Activated naive CD4-positive, alpha-beta T cell (primary cell): ENCODE measurements at places on chromosomes 7 and 10.

DNA sequence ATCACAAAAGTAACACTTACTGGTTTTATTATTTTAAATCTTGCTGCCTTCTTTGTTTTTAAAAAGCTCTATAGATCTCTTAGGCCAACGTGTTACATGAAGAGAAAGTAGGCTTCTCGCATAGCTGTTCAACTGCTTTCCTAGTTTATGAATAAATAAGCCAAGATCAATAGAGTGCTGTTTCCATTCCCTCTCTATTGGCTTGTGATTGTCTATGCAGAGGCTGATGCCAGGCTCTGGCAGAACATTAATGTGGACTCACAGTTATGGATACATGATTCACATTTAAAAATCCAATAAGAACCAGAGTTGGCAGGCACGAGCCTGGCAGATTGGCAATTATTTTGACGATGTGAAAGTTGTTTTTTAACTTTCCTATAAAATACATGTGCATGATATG lies 137.5 kb downstream of the GNAT3 start:
- no peak for DNase-seq

DNA sequence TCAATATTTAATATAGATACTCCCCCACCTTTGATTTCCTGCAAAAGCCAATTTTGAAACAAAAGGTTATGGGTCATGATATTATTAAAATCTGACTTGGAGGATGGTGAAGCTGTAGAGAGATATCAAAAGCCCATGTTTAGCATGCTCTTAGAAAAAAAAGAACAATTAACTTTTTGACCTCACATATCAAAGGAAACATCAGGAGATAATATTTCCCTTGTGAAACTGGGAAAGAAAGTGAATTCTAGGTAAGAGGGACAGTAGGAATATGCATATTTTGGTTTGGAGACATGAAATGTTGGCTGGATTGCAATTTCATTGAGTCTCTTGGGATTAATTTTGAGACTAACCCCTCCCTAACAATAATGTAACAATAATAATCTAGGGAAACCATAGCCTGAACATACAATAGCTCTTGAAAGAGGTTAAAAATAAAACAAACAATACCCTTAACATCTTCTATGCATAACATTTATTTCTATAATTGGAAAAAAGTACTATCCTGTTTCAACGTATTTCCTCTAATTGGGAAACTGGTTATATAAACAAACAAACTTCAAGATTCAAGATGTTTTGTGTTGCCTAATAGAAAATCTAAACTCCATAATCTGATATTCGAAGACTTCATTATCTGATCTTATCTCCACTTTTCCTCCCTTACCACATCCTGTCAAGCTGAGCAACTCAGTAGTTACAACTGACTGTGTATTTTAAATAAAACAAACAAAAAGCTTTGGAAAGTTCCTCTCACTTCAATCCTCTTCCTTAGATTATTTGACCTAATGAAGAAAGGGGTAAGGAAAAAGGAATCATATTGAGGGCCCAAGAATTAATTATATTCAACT lies 14.8 kb downstream of the TMEM26 start:
- DNase-seq = no peak

DNA sequence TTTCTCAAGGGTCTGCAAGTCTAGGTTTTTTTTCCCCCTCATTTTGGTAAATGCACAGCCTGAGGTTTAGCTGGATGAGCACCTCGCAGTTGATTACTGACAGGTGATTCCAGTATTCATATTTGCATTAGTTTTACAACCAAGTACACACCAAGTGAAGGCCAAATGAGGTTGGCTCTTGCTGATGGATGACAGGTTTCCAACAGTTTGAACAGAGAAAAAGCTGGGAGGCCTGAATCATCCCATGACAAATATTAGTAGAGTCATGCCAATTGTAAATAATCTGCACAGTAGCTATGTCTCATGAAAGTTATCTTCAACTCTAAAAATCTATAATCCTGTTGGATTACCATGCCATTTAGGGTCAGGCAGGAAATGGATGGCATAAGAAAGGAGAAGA lies 399.8 kb downstream of the HTR7 start:
- no peak for DNase-seq

DNA sequence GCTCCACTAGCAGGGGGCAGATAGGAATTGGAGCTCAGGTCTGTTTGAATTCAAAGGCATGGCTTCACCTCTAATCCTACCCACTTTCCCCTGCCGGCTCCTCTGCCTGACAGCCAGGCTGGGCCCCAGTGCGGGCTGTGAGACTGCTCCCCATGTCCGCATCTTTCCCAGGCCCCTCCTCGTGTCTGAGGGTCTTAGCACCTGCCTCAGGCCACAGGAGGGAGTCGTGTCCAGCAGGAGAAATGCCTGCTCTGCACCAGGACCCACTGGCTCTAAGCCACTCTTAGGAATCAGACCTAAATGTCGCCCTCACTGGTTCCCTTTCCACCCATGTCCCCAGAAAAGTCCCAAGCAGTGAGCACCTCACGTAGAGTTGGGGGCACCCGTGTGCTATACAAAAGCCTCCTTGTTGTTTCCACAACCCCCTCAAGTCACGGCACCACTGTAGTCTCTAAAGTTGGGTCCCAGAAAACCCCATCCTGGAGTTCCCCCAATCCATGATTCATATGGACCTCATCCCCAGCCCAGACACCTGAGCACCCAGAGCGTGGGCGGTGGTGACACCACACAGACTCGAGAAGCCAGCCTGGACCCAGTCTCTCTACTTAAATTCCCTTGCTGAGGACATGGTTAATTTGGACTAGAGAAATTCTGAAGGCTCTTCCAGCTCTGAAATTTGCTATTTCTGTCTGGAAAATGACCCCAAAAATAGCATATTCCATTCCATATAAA lies 466.4 kb upstream of the ZMIZ1 start:
- DNase-seq = no peak

- DNase-seq = no peak
Measured at GRCh38 chr10:79245539-79246208, 101.6 kb upstream of the PPIF start.

DNA sequence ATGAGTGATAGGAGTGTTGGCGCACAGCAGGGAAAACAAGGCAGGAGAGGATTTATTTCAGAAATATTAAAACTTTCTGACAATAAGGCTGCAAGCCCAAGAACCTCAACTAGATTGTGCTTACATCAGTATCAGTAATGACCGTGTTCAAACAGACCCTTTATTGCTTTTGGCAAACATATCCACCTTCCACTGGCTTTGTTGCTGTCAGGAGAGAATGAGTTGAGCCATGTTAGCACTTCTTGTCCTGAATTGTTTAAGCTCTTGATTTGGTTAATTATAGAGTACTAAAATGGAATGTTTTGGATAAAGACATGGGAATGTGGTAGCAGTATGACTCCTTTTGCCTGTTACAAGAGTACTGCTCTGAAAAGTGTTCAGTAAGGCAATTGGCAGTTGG lies 3.8 kb downstream of the AHCYL2 start:
- DNase-seq = no peak

GRCh38 chr10:97385565-97385964 lies 15.6 kb downstream of the RRP12 start:
- no peak for DNase-seq

- DNase-seq = no peak
Measured at GRCh38 chr10:119701861-119702260, 24.0 kb upstream of the INPP5F start.

GRCh38 chr7:85025312-85025756 lies 161.5 kb downstream of the SEMA3D start:
- no peak for DNase-seq

DNA sequence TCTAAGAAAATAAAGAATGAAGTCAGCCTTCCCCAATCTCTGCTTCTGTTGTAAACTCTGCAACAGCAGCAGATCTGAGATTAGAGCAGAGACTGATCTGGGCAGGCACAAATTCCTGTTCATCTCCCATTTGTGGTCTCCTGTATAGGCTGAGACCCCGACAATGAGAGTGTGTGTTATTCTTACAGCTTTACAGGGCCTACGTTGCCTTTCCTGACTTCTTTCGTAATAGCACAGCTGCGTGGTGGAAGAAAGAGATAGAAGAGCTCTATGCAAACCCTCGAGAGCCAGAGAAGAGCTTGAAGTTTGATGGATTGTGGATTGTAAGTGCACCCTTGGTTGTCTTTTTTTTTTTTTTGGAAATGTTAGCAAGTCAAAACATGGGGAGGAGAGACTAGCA lies 72.1 kb downstream of the PRSS58 start:
- DNase-seq = no peak

GRCh38 chr10:15632456-15633091 lies 87.1 kb downstream of the ITGA8 start:
- no peak for DNase-seq

- DNase-seq = no peak
Measured at GRCh38 chr10:44353721-44354120, 31.2 kb downstream of the CXCL12 start.

DNA sequence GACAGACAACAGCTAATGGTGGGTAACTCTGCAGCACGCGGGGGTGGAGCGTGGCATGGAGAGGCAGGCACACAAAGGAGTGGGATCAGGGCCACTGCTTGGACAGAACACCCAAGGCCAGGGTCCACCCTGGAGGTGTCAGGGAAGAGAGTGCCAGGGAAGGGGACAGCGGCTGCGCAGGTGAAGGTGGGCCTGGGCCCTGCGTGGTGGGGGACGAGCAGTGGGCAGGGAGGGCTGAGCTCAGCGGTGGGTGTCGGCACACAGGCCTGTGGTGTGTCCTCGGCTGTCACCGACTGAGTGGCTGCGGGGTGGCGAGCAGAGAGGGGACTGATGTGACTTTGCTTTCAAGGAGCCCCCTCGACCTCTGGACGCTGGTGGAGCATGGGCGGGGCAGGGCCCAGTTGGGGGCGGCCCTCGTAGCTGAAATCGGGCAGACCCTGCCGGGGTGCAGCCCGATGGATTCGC lies 8.4 kb upstream of the SCART1 start:
- DNase-seq = no peak

GRCh38 chr10:124254490-124254889 lies 161.1 kb upstream of the CHST15 start:
- DNase-seq = no peak

- DNase-seq = no peak
Measured at GRCh38 chr7:17986851-17987250, 40.8 kb downstream of the PRPS1L1 start.

- DNase-seq = no peak
Measured at GRCh38 chr10:29841724-29842649, 207.2 kb upstream of the SVIL start.

GRCh38 chr7:45910855-45911254 lies 10.2 kb downstream of the IGFBP3 start:
- DNase-seq = no peak

GRCh38 chr7:123581162-123581459 lies 20.5 kb upstream of the ASB15 start:
- no peak for DNase-seq

DNA sequence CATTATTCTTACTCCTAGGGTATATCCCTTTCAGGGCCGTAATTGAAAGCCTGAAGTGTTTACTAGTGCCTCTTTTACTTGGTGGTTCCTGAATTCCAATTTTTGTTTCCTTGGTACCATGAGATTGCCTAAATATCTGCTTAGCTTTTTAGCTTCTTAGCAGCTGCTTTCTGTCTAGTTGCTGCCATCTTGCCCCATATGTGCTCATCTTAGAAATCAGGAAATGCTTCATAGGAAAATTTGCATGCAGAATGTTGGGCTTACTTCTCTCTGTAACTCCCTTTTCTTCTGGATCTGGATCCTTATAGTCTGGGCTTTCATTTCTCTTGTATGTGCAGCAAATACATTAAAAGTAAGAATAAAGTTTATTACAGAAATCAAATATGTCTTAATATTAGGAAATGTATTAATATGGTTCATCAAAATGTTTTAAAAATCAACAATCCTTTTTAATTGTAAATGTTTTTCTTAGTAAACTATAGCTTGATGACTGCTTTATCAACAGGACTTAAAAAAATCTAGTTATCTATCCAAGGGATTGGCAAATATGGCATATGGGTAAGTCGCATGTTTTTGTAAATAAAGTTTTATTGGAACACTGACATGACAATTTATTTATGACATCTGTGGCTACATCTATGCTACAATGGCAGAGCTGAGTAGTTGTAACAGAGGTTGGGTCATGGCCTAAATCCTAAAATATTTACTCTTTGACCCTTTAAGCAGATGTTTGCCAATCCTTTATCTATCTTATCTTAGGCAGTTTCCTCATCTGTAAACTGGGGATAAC lies 73.5 kb upstream of the CDK6 start:
- DNase-seq = no peak

GRCh38 chr7:132319481-132319880 lies 256.8 kb downstream of the PLXNA4 start:
- no peak for DNase-seq
